ENCODE measurements at places on chromosomes 3 and 15.

- no peak for DNase-seq
Observed at GRCh38 chr3:137335478-137335877, 377.7 kb downstream of the IL20RB start.

DNA sequence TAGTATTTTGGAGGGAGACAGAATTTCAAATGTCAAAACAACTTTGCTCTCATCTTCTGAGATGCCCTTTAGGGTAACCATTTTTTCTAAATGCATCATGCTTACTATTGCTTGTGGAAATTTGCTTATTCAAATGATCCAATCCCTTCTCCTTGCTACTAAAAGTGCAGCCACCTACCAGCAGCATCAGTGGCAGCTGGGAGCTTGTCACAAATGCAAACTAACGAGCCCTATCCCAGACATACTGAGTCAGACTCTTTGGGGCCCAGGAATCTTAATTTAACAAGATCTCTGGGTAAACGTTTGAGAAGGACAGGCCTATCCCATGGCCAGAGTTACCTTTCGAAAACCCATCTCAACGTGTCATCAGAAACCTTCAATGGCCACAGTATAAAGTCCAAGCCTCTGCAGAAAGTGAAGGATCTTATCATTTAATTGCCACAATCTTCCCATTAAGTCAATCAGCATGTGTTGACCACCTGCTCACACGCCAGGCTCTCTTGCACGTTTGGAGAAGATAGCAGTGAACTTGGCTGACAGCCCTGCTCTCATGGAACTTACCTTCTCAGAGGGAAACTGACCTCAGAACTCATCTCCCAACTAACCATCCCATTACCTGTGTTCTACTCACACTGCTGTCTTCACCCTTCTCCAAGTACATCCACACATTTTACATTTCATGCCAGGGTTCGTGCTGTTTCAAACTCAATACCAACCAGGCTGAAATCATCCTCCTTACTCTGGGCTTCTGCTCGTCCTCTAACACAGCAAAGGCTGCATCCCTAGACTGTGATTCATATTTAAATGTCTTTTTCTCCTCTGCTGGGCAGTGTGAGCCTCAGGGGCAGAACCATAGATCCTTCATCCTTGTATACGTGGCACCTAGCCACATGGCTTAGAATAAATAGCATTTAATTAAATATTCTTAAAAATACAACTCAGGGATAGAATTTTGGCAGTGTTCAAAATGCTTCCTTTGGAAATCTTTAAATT, 24.8 kb upstream of the VGLL4 start:
- DNase-seq, result no peak

- no peak for DNase-seq
Observed at GRCh38 chr3:96538186-96538585, 276.2 kb upstream of the EPHA6 start.

DNA sequence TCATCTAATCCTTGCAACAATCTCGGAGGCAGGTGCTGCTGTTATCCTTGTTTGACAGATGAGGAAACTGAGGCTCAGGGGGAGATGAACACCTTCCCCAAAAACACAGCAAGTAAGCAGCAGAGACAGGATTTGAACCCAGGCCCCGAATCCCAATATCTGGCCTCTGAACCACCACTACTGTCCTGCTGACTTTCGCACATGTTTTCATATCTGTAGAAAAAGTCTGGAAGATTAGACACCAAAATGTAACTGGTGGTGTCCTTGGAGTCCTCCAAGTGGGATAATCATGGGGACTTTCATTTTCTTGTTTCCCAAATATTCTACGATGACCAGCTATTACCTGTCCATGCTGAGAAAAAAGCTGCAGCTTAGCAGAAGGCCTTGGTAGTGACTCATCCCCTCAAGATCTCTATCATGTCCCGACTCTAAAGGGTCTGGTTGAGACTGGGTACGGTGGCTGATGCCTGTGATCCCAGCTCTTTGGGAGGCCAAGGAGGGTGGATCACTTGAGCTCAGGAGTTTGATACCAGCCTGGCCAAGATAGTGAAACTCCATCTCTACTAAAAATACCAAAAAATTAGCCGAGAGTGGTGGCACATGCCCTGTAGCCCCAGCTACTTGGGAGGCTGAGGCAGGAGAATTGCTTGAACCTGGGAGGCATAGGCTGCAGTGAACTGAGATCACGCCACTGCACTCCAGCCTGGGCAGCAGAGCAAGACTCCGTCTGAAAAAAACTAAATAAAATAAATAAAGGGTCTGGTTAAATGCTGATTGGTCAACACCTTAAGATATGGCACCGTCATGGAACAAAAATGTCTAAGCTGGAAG, 8.6 kb downstream of the IRAK2 start:
- DNase-seq, result no peak

DNA sequence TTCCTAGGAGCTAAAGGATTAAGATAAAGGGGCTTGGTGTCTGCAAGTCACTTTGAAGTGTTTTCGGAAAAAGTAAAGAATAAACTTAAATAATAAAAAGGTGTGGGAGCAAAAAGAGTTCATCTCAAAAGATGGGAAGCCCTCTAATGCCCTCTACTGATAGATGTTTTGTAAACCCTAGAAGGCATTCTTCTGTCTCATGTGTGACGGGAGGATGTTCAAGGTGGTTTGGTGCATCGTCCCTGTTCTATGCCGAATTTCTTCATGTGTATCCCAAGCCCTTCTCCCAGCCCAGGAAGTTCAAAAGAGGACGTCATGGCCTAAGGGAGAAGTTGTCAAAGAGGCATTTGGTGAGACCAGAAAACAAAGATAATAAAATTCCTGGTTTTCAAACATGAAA, 37.2 kb downstream of the CCK start:
- no peak for DNase-seq

GRCh38 chr3:111238885-111239284, 167.3 kb downstream of the NECTIN3 start:
- no peak for DNase-seq

- no peak for DNase-seq
Observed at GRCh38 chr3:71484452-71484851, 99.1 kb downstream of the FOXP1 start.

GRCh38 chr3:107633327-107634098, 110.8 kb downstream of the BBX start:
- no peak for DNase-seq

- DNase-seq, result no peak
Observed at GRCh38 chr3:150370122-150370602, 37.9 kb upstream of the TSC22D2 start.

GRCh38 chr15:68794863-68795262, 25.8 kb downstream of the ANP32A start:
- DNase-seq, result no peak

DNA sequence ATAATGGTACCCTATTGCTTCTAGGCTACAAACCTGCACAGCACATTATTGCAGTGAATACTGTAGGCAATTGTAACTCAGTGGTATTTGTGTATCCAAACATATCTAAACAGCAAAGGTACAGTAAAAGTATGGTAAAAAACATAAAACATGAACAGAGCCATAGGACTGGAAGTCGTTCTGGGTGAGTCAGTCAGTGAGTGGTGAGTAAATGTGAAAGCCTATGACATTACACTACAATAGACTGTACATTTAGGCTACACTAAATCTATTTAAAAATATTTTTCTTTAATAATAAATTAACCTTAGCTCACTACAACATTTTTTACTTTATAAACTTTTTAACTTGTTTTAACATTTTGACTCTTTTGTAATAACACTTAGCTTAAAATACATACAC, 21.3 kb downstream of the RAB6B start:
- no peak for DNase-seq

- DNase-seq, result no peak
Observed at GRCh38 chr3:59273976-59274375, 224.2 kb upstream of the CFAP20DC start.

DNA sequence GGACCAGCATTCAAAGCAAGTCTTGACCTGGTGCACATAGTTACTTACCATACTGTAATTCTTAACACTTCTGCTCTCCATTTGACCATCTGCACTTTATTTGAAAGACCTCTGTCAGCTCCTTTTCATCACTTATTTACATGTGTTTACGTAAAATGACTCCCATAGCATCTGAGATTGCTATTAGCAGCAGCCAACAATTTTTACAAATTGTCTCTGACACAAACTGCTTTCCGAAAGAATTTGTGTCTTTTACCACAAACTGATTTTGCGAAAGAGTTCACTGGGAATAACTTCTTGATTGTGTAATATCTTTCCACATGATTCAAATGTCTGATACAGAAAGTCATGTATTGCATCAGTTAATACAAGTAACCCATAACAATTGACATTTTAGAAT, 144.1 kb upstream of the PEX5L start:
- no peak for DNase-seq

- DNase-seq, result no peak
Observed at GRCh38 chr3:128997486-128998133, 3.5 kb upstream of the EFCC1 start.

DNA sequence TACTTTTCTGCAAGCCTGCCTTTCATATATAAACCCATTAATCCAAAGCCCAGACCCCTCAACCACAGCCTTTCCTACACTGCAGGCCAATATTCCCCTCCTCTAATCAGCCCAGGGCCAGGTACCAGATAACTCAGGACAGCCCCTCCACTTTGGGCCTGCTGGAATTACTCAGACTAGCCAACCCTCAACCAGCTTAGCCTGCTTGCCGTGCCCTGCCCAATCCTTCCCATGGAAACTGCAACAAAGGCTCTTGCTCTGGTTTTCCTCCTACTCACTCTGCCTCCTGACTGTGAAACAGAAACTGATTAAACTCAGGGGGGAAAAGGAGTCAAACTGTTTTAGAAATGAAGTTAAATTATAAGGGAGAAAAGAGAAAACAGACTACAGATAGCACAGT, 248.1 kb downstream of the KLF13 start:
- no peak for DNase-seq

DNA sequence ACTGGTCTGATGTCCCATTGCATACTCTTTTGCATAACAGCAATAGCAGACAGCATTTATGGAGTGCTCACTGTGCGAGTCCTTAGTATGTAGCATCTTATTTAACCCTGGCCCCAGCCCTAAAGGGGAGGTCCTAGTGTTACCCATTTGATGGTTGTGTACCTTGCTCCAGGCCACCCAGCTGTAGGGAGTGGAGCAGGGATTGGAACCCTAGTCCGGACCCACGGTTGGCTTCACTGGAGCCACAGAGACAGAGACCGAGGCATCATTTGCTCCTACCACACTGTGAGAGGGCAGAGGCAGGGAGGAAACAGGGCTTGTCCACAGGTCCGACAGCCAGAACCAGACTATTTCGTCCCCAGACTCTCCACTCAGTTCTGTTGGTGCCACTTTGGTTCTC, 16.0 kb upstream of the TSEN2 start:
- no peak for DNase-seq

DNA sequence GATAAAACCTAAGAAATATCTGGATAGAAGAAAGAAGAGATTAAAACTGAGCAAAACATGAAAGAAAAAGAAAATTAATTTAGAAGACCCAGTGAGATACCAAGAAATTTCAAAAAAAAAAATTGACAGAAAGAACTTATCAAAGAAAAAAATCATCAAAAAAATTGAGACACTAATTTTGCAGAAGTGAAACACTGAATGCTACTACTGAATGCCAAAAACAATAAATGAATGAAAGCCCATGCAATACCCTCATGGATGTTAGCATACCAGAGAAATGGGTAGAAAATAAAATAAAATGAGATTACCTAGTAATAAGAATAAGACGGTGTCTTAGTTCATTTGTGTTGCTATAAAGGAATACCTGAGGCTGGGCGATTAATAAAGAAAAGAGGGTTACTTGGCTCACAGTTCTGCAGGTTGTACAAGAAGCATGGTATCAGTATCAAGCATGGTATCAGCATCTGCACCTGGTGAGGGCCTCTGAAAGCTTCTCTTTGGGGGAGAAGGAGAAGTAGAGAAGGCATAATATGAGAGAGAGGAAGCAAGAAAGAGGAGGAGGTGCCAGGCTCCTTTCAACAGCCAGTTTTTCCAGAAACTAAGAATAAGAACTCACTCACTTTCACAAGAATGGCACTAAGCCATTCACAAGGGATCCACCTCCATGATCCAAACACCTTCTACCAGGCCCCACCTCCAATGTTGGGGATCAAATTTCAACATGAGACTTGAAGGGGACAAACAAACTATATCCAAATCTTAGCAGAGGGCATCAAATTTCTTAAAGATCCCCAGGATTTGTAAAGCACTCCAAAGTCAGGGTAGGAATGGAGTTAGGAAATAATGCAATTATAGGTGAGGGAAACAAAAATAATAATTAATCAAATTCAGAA, 73.2 kb downstream of the BTLA start:
- no peak for DNase-seq

DNA sequence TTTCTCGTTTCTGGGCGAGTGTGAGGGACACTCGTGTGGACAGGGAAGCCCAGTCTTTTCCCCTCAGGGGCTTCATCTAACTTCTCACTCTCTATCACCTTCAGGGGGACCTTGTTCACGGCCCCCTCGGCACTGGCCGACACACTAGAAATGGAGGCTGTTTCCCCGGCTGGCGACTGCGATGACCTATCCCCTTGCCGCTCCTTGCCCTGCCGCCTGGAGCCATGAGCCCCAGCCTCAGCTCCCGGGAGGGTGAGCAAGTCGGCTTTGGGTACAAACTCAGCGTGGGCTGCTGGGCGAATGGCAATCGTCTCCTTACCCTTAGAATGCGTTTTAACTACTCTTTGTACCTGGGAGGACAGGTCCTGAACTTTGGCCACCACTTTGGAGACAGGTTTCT, 41.0 kb downstream of the FMN1 start:
- no peak for DNase-seq

- no peak for DNase-seq
Observed at GRCh38 chr3:9077029-9077428, 113.8 kb upstream of the RAD18 start.

DNA sequence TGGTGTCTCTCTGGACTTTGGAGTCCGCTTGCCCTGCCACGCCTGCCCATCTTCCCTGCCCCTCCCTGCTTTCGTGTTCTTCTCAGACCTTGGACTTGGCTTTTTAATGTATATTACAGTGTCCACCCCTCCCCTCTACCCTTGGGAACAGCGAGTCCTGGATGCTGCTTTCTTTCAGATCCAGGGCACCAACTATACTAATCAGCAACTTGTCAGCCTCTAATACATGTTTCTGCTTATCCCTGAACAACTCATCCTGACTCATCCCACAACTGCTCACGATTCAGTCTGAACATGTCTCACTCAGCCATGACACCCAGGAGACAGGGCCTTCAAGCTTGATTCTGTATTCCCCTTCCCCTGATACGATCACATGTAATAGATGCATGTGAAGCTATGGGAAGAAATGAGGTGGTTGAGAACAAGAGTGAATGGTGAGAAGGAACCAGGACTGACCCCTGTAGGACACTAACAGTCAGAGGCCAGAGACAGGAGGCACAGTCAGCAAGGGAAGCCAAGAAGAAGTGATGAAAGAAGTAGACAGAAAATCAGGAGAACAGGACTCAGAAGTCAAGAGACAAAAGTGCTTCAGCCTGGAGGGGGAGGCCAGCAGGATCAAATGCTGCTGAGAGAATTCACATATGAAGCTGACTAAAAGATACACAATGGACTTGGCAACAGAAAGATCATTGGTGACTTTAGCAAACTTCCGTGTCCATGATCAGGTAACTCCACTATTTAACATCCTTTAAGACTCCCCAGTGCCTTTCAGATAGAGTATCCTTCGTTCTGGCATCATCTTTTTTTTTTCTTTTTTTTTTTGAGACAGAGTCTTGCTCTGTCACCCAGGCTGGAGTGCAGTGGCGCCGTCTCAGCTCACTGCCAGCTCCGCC, 35.4 kb downstream of the BCL2L10 start:
- no peak for DNase-seq
